Small intestine (tissue), 16 donors: ENCODE measurements at places on chromosomes 16 and 17.
A peak's percentile ranks its signal among the peaks of the same experiment; 100 is the strongest.

- no peak for DNase-seq
Observed at GRCh38 chr17:45046537-45047125, 4.8 kb downstream of the DCAKD start.

- DNase-seq, result no peak
Observed at GRCh38 chr16:8831871-8832716, 34.5 kb downstream of the PMM2 start.

DNA sequence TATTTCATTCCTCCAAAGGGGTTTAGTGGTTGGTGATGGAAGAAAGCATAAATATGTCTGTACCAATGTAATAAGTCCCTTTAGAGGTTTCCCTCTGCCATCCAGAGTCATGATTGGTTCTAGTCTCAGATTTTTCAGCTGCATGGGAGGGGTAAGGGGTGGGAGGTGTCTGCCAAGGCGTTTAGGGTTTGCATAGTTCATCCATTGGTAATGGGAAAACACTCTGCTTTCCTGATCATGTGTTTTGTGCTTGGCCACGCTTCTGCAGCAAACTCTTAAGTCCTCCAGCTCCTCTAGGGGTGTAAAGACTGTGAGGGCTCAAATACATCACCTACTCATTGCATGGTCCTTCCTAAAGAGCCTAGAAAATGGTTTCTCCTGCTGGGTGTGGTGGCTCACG is 29.8 kb downstream of the LIG3 start:
- DNase-seq, result no peak

DNA sequence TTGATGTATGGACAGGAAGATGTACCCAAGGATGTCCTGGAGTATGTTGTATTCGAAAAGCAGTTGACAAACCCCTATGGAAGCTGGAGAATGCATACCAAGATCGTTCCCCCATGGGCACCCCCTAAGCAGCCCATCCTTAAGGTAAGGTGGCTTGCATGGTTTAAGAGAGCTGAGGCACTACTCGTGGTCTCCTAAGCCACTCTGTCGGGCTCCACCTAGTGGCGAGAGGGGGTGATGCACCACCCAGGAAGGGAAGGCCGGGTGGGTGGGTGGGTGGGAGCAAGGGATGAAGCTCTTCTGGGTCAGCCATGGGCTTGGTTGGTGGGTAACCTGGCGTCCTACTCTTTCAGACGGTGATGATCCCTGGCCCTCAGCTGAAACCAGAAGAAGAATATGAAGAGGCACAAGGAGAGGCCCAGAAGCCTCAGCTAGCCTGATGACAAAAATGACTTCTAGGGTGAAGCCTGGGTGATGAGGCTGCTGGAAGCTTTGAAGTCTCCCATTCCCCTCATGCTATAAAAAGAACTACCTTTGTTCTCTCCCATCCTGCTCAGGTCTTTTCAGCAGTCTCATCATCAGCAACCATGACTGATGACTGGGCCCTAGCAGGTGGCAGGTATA is 21.5 kb downstream of the GPR179 start:
- peak; percentile 55 for DNase-seq

DNA sequence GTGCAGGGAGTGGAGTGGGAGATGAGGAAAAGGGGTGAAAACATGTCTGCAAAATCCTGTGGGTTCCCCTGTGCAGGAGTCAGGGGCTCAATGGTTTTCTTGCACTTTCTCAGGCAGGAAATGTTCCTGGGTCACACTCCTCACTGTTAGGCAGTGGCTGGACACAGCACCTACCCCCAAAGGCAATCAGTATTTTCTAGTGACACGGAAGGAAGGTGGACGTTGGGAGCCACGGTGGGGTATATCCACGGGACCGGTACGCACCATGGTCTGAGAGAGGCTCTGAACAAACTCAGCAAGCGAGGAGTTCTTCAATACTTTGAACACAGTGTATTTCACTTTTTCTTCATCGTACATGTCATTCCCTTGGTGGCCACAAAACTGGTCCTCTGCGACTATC is 20.9 kb downstream of the LITAFD start:
- DNase-seq, result no peak

- no peak for DNase-seq
Observed at GRCh38 chr16:88298181-88298832, 84.5 kb upstream of the ZNF469 start.

- DNase-seq, result peak; percentile 100
Observed at GRCh38 chr17:38752308-38753070, at the start of gene PSMB3. PSMB3 (plus strand) TSS chr17:38752741; CDS start chr17:38752827, 86 bp downstream.

GRCh38 chr17:32936894-32937500 is 9.0 kb downstream of the TMEM98 start:
- DNase-seq, result peak; percentile 91

- no peak for DNase-seq
Observed at GRCh38 chr16:78697426-78697825, 598.0 kb downstream of the WWOX start.

- DNase-seq, result no peak
Observed at GRCh38 chr17:4009186-4009785, 45.0 kb upstream of the ATP2A3 start.

DNA sequence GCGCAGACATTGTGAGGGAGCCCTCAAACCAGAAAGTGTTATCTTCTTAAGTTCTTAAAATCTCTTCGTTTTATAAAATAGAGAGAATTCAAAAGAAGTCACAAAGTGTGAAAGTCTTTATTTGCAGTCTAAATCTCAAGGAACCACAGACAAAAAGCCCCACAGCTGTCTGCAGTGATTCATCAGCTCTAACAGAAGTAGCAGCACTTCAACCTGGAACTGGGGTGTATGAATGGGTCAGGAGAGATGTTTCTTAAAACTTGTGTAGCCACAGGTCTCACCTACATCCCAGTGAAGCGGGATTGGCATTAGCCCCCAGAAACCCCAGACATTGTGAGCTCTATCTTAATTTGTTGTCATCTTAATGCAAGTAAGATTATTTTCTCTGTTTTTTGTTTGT is 61.1 kb downstream of the CDYL2 start:
- no peak for DNase-seq
